Inflammatory macrophage treated with lipopolysaccharide for 1 hour (primary cell): ENCODE measurements at places on chromosomes 16 and 17.
A peak's percentile ranks its signal among the peaks of the same experiment; 100 is the strongest.

- peak; percentile 48 for DNase-seq
Observed at GRCh38 chr16:31200821-31201568, 1.6 kb downstream of the PYCARD start.

DNA sequence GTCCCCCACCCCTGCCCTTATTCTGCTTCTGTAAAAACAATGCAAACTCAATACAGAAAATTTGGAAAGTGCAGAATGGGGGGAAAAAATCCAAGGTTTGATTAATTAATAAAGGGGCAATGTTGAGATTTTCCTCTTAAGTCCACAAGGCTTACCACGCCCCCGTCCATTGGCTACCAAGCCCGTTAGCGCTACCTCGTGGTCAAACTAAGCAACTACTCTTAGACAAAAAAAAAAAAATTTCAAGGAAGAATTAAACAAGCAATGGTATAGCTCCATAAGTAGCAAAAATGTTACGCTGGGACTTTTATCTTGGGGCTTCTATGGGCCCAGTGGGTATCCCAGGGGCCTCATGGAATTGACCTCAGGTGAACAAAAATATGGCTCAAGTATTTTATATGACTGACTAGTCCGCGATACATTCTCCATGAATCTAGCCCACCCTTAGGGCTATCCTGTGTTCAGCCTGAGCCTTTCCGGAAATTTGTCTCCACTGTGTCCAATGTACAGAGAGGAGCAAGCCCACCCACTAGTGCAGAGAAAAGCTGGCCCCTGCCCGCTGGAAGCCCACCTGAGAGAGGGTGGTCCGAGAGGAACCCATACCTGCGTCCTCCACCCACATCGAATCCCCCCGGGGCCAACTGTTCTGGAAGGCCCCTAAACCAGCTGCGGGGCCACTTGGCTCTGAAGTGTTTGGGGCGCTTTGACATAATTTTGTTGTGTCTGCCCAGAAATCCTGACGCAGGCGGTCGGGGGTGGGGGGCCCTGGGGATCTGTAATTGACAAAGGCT, 19.1 kb upstream of the TEX2 start:
- DNase-seq, result peak; percentile 56

DNA sequence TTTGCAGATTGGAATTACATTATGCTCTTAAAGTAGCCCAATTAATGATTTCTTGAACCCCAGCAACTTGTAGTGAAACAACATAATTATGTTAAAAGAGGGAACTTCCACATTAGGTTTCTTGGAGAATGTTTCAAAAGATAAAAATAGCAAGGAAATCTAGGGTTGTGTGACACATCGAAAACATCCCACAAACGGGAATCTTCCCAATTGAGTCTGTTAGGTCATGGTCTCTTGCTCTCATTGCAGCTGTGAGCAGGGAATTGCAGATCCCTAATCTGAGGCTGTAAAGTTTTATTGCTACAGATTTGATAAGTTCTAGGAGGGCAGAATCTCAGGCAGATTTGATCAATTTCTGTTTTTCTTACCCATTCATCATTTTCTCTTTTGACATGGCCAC, 6.7 kb upstream of the LPO start:
- peak; percentile 84 for DNase-seq

DNA sequence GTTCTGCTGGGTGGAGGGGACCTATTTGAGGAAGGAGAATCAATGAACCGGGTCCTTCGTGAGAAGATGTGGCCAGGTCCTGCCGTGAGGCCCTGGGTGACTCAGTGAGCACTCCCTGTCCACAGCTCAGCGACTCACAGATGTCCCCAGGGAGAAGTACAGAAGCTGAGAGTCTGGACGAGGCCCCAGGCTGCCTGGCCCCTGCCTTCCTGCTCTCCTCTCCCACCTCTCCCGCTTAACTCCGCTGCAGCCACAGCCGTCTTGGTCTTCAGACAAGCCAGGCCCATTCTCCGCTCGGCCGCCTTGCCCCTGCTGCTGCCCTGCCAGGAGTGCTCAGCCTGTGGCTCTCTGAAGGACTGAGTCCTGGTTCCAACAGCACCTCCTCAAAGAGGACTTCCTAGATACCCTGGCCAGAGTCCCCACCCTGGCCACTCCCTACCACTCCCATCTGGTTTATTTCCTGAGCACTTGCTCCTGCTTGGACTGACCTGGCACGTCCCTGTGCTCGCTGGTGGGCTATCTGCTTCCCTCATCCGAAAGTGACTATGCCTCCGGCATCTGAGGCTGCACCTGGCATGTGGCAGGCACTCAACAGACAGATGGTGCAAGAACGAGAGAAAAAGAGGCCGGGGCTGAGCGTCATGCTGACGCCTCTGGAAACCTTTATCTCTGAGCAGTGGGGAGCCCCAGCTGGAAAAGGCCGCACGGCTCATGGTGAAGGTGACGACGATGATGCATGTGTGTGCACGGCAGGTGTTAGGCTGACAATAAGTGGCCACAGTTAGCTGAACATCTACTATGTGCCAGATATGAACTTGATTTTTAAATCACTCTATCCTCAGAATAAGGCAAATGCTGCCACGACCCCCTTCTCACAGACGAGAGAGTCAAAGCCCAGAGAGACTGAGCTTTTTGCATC, 9.2 kb upstream of the TNFRSF13B start:
- DNase-seq, result no peak

DNA sequence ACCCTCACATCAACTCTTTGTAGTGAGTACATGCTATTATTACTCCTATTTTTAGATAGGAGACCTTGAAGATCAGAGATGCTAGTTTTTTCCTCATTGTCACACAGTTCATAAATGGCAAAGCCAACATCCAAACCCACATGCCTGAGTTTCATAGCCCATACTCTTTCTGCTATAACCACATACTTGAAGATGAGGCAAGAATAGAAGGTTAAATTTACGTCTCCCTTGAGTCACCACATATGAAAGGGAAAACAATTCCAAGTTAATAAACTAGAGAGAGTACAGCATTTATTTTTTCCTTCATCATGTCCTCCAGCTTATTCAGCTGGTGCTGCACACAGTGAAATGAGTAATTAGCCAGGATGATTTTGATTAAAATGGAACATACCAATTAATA, 23.7 kb downstream of the NUDT7 start:
- DNase-seq, result no peak

- DNase-seq, result no peak
Observed at GRCh38 chr17:11122908-11123307, 118.1 kb upstream of the SHISA6 start.

DNA sequence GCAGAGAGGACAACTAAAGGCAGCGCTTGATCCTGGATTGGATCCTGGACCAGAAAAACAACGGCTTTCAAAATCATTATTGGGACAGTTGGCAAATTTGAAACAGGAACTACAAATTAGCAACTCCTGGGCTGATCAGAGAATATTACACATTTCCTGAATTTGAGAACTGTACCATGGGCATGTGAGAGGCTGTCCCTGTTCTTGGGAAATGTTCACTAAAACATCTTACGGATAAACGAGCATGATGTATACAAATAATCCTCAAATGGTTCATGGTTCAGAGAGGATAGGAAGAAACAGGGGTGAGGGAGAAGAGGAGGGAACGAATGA, 2.3 kb upstream of the ITGAE start:
- peak; percentile 79 for DNase-seq

DNA sequence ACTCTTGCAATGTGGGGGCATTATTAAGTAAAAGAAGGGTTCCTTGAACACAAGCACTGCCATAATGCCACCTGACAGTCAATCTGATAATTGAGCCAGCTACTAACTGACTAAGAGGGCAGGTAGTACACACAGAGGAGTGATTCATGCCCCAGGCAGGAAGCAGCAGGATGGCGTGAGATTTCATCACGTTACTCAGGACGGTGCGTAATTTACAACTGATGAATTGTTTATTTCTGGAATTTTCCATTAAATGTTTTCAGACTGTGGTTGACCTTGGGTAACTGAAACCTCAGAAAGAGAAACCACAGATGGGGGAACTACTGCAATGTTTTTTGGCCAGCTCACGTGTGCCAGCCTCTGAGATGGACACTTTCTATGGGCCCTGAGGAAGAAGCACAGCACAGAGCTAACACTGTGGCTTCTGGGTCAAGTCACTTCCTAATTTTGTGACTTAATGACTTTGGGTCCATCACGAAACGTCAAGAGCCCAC, 46.7 kb downstream of the C17orf67 start:
- peak; percentile 96 for DNase-seq

DNA sequence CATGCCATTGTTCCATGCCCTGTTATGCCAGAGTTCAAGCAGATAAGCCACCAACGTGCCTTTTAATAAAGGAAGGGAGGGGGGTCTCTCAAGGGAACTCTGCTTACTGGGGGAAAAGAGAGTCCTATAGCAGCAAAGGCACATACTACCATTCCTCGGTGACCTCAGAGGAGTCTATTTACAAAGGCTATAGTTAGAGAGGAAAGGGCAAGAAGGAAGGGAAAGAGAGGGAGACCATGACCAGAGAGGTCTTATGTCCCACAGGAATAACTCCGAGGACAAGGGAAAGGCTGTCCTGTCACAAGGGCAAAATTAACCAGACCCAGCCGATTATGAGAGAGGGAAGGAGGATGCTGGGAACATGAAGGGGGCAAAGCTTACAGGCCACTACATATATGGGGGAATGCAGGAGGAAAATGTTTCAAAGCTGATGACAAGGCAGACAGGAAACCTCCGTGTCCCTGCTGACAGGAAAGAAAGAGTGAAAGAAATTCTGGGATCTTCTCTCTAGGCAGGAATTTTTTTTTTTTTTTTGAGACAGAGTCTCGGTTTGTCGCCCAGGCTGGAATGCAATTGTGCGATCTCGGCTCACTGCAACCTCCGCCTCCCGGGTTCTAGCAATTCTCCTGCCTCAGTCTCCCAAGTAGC, 51.5 kb downstream of the HIC1 start:
- DNase-seq, result no peak

GRCh38 chr17:16352303-16352666, 984 bp downstream of the CENPV start:
- DNase-seq, result peak; percentile 4

GRCh38 chr17:2178798-2179501, 124.0 kb downstream of the HIC1 start:
- DNase-seq, result peak; percentile 69

DNA sequence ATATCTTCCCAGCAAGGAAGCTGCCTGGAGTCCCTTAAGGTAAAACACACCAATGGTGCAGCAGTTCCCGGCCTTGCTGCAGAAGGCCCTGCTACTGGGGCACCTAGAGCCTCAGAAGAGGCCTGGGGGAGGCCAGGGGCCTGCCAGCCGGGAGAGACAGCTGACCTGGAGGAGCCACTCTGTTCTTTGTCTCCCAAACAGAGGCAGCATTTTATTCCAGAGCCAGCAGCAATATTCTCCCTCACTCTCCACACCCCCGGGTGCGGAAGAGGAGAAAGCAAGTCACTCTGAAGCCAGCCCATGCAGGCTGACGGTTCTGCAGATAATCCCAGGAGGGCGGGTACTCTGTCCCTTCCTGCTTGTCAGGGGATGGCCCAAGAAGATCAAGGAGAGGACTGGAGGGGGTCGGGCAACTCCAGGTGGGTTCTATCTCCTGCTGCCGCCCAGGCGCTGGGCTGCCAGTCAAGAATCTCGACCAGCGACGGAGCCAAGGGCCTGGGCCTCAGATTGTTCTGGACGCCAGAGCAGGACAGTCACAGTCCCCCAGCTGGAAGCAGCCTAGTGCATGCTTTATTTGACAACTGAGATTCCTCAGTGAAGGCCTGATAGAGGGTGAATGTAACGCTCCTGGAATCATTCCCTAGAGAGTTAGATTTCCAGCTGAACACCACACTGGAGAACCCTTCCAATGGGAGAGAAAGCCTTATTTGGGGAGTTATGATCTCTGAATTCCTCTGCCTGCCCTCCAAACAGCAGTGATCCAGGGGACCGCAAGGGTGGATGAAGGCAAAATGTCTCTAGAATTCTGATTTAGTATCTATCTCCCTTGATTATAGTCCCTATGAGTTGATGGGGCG, 1.1 kb upstream of the KIFC3 start:
- no peak for DNase-seq

- DNase-seq, result peak; percentile 20
Observed at GRCh38 chr17:37100231-37100630, 151.5 kb downstream of the AATF start.

GRCh38 chr17:42754782-42755181, 6.2 kb upstream of the RAMP2 start:
- no peak for DNase-seq

DNA sequence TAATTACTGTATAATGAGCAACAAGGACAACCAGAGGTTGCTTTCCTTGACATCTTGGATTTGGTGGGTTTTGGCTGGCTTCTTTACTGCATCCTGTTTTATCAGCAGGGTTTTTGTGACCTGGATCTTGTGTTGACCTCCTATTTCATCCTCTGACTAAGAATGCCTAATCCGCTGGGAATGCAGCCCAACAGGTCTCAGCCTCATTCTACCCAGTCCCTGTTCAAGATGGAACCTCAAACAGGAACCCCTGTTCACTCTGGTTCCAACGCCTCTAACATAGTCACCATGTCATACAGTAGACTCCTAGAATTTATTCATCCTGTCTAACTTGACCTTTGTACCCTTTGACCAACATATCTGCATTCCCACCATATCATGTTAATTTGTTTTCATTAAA, 183.8 kb upstream of the SOX9 start:
- DNase-seq, result no peak

GRCh38 chr17:3440451-3440850, 6.8 kb upstream of the OR1E2 start:
- no peak for DNase-seq

GRCh38 chr17:56867948-56868376, 34.0 kb downstream of the DGKE start:
- peak; percentile 34 for DNase-seq

DNA sequence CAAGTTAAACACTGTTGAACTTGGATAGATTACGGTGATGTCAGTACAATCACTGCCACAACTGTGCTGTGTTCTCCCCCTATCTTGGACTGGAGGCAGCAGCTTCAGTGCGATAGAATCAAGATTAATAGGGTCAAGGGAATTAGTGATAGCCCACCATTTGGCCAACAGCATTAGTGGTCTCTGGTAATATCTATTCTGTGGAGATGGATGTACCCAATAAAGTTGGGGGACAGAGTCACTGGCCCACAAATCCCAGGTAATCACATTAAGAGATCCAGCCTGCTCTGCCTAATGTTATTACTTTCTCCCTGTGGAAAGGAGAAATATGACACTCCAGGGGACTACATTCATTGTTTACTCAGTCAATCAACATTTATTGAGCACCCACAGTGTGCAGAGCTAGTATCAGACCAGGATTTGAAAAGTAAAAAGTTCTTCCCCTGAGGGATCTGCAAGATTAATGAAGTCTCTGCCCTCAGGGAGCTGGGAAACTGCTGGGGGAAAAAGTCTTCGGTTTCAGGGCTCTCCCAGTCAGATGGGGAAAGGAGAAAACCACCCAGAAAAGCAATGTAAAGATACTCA, 23.6 kb upstream of the ATP5MC1 start:
- DNase-seq, result no peak

DNA sequence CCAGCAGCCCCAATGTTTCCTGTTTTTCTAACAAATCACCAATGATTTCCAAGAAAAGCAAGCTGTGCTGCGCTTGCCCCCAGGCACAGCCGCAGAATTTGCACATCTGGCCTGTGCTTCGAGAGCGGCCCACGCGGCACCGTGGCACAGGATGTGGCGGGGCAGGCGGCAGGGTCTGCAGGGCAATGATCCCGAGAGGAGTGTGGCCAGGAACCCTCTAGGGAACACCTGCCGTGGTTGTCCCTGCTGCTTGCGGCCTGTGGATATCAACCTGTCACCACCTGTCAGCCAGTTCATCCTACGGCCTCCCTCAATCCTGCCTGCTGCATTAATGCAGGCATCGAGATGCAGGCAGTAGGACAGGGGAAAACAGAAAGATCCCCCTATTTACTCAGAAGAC, 24.0 kb downstream of the PIK3R5 start:
- no peak for DNase-seq
